Stimulated activated naive CD8-positive, alpha-beta T cell treated with anti-CD3 and anti-CD28 coated beads, Interleukin-15, Interleukin-2, amounts not matched to agents 100 U/mL and 50 U/mL, for 24 hours (primary cell): ENCODE measurements at places on chromosomes 6 and 20.

- no peak for DNase-seq
These were observed 38.6 kb downstream of the E2F3 start for GRCh38 chr6:20440296-20440695.

DNA sequence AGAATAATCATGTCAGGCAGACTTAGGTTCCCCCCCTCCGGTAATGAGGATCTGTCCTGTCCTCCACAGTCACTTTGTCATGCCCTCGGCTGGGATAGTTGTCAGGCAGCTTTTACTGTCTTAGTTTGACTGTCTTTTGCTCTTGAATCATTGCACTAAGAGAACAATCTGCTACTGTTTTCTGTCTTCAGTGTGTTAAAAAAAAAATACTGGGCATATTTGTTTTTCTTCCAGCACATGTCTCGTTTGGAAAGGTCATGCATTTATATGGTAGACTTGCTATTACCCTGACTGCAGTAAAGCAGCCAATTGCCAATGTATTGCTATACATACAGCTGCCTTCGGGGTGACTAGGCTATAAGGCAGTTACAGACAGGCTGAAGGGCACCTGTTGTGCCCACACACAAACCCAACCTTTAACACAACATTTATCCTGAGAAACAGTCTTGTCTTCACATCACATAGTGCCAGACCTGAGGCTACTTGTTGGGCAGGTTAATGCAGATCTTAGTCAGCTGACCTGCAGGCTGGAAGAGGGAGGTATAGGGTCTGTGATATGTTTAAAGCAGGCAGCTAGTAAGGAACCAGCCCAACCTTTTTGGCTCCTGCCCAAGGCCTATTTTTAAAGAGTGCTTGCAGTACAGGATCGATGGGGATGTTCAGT, 26.7 kb downstream of the ARFGEF3 start:
- no peak for DNase-seq

DNA sequence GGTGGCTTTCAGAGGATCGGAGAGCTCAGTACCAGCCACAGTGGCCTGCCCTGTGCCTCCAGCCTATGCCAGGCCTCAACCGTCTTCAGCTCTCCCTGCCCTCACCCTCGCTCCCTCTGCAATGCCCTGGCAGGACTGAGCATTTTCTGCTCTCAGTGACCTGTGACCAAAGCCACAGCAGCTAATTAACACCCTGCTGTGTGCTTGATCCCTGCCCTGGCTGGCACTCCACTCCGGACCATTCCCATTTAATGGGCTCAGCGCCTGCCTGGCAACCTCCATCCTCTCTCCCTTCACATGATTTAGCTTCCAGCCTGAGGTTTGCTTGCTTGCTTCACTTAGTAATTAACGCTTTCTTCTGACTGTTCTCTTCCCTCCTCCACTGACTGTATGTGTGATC, 287.5 kb downstream of the LRFN2 start:
- DNase-seq = no peak

DNA sequence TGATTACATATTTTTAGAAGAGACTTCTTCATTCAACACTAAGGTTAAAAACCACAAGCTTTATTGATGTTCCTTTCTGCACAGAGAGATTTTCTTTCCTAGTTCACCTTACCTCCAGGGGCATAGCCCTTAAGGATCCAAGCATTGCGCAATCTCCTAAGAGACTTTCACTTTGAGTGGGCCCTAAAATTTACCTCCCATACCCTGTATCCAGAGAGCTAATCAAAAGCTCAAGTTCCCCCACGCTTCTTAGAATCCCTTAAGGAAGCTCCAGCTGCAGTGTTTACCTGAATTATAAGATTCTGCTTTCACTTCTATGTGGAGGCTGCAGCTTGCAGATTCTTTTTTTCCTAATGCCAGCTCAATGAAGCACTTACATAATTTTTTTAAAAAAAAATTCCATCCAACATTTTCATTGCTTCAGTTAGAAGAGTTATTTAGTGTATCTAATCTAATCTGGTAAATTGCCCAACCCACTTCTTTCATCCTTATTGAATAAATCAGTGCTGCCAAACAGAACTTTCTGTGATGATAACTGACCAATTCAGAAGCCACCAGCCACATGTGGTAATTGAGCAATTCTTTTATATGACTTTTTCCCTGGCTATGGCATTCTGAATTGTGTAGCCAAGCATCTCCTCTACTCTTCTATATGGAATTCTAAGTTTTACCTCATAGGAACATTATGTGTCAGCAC, 24.6 kb upstream of the SPTLC3 start:
- DNase-seq = no peak

GRCh38 chr6:36682328-36683144, 4.0 kb downstream of the CDKN1A start:
- peak; percentile 73 for DNase-seq

GRCh38 chr6:105492706-105493673, 90.1 kb upstream of the PREP start:
- no peak for DNase-seq

- no peak for DNase-seq
These were observed 78.8 kb downstream of the VEGFA start for GRCh38 chr6:43848671-43849391.

- no peak for DNase-seq
These were observed 18.8 kb downstream of the SAMHD1 start for GRCh38 chr20:36932476-36933426.

GRCh38 chr6:164531736-164532135, 777.7 kb downstream of the C6orf118 start:
- DNase-seq = no peak

DNA sequence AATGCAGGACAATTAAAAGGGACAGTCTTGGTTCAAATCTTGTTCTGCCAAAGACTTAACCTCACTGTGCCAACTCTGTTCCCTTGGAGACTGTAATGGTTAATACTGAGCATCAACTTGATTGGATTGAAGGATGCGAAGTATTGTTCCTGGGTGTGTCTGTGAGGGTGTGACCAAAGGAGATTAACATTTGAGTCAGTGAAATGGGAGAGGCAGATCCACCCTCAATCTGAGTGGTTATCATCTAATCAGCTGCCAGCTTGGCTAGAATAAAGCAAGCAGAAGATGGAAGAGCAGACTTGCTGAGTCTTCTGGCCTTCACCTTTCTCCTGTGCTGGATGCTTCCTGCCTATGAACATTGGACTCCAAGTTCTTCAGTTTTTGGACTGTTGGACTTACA, 474.4 kb downstream of the CD83 start:
- DNase-seq = no peak

DNA sequence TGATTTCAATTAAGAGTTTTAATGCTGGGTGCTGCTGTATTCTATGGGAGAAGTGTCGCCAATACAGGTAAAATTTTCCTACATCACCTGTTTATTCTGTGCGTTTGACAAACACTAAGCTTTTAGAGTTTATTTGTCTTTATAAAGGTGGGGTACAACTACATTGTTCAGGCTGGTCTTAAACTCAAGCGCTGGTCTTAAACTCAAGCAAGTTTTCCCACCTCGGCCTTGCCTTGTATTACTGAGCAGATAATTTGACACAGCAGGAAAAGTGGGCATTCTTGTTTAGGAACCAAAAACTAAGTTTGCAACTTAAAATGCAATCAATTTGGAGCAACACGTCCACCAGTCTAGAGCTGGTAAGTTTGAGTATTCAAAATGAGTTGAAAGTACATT, 112.9 kb upstream of the BTN3A2 start:
- no peak for DNase-seq

DNA sequence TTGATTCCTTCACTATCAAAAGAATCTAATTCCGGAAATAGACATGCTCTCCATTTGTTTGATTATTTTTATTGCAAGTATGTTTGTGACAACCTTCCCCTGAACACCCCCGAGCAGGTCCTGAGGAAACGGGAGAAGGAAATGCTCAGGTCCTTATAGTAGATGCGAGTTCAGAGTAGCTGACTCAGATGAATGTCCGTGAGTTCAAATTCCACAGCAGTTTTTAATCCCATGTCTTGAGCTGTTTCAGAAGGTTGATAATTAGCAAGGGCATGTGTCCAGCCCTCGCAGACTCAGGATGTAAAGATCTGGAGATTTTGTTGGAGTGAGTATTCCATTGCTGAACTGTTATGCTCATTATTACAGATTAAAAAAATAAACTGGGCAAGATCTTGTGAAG, 169.3 kb downstream of the BCAS1 start:
- no peak for DNase-seq

GRCh38 chr6:137230547-137230946, 11.4 kb upstream of the IFNGR1 start:
- DNase-seq = no peak

DNA sequence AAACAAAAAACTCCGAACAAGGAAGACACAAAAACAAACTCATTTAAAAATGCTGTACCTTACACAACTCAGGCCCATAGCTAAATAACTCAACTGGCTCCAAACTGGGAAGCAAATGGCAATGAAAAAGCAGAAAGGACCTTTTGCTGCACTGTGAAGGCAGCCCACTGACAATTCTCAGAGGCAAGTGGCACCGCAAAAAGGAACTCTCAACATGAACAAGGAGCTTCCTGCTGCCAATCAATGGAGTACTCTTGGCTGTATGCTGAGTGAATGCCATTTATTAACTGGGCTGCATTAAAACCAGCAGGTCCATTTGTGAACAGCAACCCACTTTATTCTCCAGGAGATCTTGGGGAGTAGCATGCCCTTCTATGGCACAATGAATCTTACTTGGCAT, 209.9 kb downstream of the PTPRK start:
- DNase-seq = no peak

GRCh38 chr6:71346334-71346694, 57.7 kb downstream of the OGFRL1 start:
- no peak for DNase-seq

- no peak for DNase-seq
These were observed 289.6 kb downstream of the PREX1 start for GRCh38 chr20:48538058-48538825.

DNA sequence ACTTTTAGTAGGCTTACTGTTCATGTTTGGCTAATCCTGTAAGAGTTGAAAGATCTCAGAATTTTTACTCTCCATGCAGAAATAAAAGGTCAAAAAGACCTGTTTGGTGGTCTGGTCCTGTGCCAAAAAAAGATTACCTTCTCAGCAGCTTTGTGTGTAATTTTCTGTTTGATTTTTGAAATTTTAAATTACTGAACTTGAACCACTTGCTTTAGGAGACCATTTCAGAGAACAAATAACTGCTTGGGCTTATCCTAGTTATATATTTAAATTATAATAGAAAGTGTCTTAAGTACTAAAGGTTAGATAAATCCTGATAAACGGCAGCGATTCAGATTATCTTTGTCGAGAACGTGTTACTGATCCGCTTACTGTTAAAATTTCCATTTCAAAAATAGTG, 118.3 kb upstream of the GRIK2 start:
- DNase-seq = no peak

DNA sequence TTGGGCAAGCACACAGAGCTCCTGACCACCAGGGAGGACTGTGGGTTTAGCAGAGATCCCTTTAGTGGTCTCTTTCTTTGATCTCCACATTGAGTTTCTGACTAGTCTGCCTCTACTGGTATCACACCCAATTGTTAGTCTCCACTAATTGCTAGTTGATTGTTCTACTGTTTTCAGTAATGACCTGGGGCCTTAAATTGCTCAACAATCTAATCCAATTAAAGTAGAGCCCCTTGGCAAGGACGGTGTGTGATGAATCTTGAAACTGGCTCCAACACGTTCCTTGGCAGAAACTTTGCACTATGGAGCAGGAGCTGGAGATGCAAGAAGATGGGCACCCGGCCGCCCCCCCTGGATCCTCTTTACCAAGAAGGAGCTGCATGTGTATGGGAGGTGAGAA, 12.3 kb downstream of the FAM50B start:
- DNase-seq = no peak

- DNase-seq = no peak
These were observed 32.2 kb downstream of the MRAP2 start for GRCh38 chr6:84065693-84066290.

DNA sequence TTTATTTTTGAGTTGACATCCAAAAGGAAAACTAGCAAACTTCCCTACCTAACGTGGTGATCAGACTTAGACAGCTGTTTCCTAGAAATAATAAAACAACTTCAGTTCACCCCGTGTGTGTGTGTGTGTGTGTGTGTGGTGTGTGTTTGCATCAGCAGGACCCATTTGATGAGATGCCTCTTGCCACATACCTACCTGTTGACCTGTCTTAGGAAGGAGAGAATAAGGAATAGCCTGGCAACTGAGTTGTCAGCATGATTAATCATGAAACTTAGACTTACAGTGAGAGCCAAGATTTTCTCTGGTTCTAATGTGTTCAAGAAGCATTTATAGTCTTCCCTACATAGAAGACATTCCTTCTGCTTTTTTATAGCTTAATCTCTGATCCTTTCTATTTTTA, 16.1 kb upstream of the PBOV1 start:
- DNase-seq = no peak

- DNase-seq = no peak
These were observed 19.0 kb upstream of the UTRN start for GRCh38 chr6:144266091-144266649.

DNA sequence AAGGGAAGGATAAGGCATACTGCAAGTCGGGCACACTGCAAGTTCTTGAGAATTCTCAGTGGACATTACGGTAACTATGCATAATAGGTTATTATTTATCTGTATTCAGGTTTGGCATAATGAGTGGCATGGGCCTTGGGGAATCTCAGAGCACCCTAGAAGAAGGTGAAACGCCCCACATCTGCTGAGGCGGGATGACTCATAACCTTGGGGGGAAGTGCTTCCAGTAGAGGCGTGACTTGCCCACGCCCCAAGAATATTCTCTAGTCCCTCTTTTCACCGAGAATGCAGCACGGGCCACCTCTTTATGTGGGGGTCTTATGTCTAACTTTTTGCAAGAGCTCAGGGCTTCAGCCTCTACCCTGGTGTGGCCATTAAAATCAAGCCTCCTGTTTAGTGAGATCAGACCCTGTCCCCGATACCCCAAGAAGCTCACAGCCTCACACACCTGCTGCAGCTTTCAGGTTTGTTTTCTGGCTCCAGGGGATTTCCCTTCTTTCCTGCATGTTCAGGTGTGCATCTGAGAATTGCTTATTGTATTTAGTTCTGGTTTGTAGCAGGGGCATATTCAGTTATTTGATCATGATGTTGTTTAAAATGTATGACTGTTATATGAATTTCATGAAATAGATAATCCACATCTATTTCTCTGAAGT, 19.1 kb downstream of the ZFP64 start:
- no peak for DNase-seq

DNA sequence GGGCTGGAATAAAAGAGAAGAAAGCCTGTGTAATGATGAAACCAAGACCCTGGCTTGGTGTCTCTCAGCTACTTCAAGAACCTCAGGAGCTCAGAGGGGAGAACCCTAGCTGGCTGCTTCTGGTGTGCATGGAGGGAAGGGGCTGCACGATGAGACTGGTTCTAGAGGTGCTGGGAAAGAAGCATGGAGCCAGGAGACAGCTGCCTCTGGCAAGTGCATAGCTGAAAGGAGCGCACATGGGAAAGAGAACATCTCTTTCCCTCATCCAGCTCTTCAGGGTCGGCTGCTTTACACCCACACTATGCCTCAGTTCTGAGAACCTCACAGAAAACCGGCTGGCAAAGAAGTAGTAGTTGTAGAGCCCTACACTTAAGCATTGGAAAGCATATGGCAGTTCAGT, 139.5 kb downstream of the QKI start:
- DNase-seq = no peak
